ENCODE measurements at places on chromosomes 12 and 14. TPM values are rescaled to one million over a fixed set of nuclear protein-coding genes. Genes with fewer than 3 reads are reported as not detected.
A peak's percentile ranks its signal among the peaks of the same experiment; 100 is the strongest.

DNA sequence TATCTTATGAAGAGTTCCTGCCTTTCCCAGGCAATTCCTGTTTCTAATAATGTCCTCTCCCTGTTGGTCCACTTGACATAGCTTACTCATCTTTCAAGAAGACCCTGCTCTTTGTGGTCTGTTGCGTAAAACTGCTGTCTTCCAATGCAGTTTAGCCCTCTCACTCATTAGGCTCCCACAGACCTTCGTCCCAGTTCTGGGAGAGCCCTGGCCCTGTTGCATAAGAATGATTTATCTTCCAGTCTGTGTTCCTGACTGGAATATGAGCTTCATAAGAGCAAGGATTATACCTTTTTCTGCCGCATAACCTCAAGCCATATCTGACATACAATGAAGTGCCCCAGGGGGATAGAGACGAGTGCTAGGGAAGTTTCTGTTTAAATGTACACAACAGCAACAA lies 365.9 kb upstream of the NOVA1 start:
- no peak overlapping the region for H3K4me3 ChIP-seq
- DNase-seq: no peak
- H3K27me3 ChIP-seq: no peaks in the 10 kb centered on the region
- no peak overlapping the region for H3K27ac ChIP-seq

Gene UNC119B
- total RNA-seq: 20.7 TPM

- no peaks in the 10 kb centered on the region for H3K27me3 ChIP-seq
- peak; percentile 71 for DNase-seq
- peak overlapping the region; percentile 70 for H3K27ac ChIP-seq
- no peaks in the 10 kb centered on the region for H3K36me3 ChIP-seq
- H3K4me1 ChIP-seq: no peaks in the 10 kb centered on the region
Measured at GRCh38 chr12:40010899-40011774, 94.7 kb downstream of the SLC2A13 start.

Gene PTPRO
- total RNA-seq: 1.3 TPM

DNA sequence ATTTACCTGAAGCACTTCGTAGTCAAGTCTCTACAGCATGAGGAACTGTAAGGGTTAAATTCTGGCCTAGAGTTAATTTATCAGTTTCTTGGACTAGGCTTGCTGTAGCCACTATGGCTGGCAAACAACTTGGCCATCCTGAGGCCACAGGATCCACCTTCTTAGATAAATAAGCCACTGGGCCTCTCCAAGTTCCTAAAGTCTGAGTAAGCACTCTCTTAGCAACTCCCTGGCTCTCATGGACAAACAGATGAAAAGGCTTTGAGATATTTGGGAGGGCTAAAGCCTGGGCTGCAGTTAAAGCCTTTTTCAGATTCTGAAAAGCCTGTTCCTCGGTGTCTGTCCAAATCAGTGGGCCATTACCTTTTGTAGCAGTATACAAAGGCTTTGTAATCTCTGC lies 675.0 kb downstream of the TMEM121 start:
- H3K4me1 ChIP-seq: no peaks in the 10 kb centered on the region
- no peak overlapping the region for H3K27ac ChIP-seq
- no peak overlapping the region for H3K4me3 ChIP-seq
- no peaks in the 10 kb centered on the region for H3K27me3 ChIP-seq
- no peaks in the 10 kb centered on the region for H3K36me3 ChIP-seq

GRCh38 chr12:91952916-91953315 lies 192.7 kb downstream of the BTG1 start:
- no peak for DNase-seq
- H3K4me3 ChIP-seq: no peak overlapping the region
- no peak overlapping the region for H3K27ac ChIP-seq
- H3K36me3 ChIP-seq: no peaks in the 10 kb centered on the region
- no peaks in the 10 kb centered on the region for H3K4me1 ChIP-seq

DNA sequence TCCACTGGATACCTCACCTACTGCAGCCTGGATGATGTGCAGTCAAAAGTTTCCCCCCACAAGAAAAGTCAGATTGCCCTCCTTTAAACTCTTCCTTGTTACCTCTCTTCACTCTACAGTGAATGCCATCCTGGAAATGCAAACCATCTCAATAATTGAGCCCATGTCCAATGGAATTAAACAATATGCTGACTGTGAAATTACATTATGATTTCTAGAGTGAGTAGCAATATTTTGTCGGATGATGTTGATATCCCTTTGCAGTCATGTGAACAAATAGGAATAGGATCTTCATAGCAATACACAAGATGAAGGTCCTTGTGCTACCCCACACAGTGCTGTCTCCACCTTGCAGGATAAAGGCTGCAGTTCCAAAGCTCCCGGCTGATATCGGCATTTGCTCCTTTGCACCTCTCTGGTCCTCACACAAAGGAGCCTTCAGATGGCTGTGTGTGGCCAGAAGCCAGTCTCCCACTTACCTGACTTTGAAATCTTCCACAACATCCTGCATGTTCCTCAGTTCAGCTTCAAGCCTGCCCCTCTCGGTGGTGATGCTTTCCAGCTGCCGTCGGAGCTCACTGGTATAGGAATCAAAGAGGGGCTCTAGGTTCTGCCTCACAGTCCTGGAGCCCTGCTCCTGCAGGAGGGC lies 1.5 kb downstream of the KRT75 start:
- no peak for DNase-seq
- H3K27ac ChIP-seq: no peak overlapping the region
- no peaks in the 10 kb centered on the region for H3K27me3 ChIP-seq
- H3K4me3 ChIP-seq: no peak overlapping the region

DNA sequence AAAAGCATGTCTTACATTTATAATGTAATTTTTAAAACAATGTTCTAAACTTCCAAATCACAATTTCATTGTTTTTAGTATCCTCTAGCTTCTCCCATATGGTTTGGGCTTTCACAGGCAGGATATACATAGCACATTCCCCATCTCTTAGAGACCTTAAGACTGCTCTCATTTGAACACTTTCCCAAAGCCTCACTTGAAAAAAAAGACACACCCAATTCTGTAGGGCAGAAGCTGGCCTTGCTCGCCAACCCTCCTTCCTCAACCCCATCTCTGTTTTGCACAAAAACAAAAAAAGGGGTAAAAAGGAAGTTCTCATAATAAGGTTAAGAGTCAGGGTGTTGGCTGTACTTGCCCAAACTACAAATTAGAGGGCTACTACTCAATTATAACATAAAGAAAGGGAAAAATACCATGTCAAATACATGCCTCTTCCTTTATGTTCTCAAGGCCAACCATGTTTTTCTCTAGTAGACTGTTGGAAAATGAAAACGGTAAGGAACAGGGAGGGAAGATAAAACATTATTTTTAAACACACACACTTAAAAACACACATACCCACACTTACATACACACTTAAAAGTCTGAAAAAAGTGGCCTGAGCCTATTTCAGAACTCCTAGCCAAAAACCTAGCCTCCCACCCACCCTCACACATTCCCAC lies 9.9 kb upstream of the KANSL2 start:
- no peaks in the 10 kb centered on the region for H3K27me3 ChIP-seq
- H3K4me1 ChIP-seq: no peaks in the 10 kb centered on the region
- no peak overlapping the region for H3K27ac ChIP-seq
- no peak for DNase-seq
- H3K4me3 ChIP-seq: no peak overlapping the region

DNA sequence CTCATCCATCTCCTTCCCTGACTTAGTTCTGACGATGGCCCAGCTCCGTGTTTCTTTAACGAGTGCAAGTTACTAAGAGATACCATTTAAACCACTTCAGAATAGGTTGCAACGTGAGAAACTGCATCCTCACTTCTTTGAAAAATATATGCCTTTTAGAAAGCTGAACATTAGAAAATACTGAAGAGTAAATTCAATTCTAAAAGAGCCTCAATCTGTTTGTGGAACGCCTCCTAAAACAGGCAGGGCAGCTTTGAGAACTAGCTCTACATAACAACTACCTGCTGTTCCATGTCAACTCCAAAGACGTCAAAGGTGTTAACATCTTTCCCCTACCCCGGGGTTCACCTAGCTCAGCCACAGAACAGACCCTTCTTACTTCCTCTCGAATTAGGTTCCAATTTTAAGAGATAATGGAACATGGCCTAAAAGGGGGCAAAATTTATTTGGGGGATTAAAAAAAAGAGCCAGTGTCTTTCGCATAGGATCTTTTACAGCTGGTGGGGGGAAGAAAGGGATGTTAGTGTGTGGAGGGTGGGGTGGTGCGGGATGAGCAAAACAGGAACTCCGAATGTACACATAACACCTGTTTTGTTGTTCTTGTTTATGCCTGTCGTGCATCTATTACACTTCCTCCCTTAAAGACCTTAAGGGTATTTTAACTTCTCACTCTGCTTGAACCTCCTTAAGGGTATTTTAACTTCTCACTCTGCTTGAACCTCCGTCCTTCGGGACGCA lies 3.3 kb downstream of the BHLHE41 start:
- DNase-seq: no peak
- no peaks in the 10 kb centered on the region for H3K4me1 ChIP-seq
- peak overlapping the region; percentile 63 for H3K4me3 ChIP-seq
- no peaks in the 10 kb centered on the region for H3K27me3 ChIP-seq
- peak overlapping the region; percentile 98 for H3K27ac ChIP-seq

Gene SPIC
- total RNA-seq: not detected

DNA sequence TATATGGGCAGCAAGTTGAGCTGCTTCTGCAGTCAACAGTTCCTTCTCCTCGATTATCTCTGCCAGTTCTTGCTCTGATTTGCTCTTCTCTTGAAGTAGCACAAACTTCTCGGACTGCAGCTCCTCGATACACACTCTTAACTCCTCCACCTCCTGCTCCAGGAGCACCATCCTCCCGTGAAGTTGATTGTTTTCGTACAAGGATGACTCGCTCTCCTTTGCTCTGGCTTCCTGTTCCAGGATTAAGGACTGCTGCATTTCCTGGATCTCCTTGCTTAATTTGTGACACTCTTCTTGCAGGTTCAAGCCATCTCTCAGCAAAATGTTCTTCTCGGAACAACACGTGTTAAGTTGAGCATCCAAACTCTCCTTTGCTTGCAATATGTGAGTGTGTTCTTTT lies 56.2 kb upstream of the VPS33A start:
- no peak overlapping the region for H3K4me3 ChIP-seq
- H3K36me3 ChIP-seq: no peaks in the 10 kb centered on the region
- H3K27ac ChIP-seq: no peak overlapping the region
- H3K4me1 ChIP-seq: peaks cover 12% of the 10 kb centered on the region
- no peak for DNase-seq
- H3K27me3 ChIP-seq: no peaks in the 10 kb centered on the region

GRCh38 chr12:89427508-89428156 lies 75.3 kb upstream of the DUSP6 start:
- H3K4me1 ChIP-seq: no peaks in the 10 kb centered on the region
- H3K27ac ChIP-seq: no peak overlapping the region
- DNase-seq: no peak
- H3K4me3 ChIP-seq: no peak overlapping the region
- no peaks in the 10 kb centered on the region for H3K36me3 ChIP-seq

Gene WIF1
- total RNA-seq: not detected

- H3K4me3 ChIP-seq: peak within 1 kb of the TSS; percentile 76
- H3K27me3 ChIP-seq: no peaks in the 10 kb centered on the region
- H3K36me3 ChIP-seq: no peaks in the 10 kb centered on the region
- no peaks in the 10 kb centered on the region for H3K4me1 ChIP-seq
- H3K27ac ChIP-seq: peak within 1 kb of the TSS; percentile 99
Measured at GRCh38 chr14:21024585-21025370, at the start of gene NDRG2. TSS of gene NDRG2 (minus strand) at chr14:21025061. CDS start at chr14:21023315, 1,746 bp downstream.

DNA sequence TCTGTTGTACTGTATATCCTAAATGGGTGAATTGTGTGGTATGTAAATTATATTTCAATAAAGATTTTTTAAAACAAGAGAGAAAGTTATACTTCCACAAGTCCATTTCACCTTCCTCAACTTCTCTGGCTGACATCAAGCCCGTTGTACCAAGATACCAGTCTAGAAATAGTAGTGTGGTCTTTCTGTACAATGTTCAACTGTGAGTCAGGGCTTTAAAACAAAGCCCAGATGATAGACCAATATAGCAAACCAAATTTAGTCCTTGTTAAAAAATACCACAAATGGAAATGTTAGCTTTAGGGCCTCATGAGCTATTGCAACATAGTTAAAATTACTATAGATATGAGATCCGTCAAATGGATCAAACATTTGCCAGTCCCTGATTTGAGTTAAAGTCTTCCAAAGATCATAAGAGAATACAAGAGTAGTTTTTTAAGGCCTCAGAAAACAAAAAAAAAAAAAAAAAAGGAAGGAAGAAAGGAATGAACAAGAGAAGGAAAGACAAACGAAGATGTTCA lies 49.0 kb upstream of the EGLN3 start:
- no peak for DNase-seq
- H3K36me3 ChIP-seq: no peaks in the 10 kb centered on the region
- H3K4me3 ChIP-seq: no peak overlapping the region
- no peak overlapping the region for H3K27ac ChIP-seq

DNA sequence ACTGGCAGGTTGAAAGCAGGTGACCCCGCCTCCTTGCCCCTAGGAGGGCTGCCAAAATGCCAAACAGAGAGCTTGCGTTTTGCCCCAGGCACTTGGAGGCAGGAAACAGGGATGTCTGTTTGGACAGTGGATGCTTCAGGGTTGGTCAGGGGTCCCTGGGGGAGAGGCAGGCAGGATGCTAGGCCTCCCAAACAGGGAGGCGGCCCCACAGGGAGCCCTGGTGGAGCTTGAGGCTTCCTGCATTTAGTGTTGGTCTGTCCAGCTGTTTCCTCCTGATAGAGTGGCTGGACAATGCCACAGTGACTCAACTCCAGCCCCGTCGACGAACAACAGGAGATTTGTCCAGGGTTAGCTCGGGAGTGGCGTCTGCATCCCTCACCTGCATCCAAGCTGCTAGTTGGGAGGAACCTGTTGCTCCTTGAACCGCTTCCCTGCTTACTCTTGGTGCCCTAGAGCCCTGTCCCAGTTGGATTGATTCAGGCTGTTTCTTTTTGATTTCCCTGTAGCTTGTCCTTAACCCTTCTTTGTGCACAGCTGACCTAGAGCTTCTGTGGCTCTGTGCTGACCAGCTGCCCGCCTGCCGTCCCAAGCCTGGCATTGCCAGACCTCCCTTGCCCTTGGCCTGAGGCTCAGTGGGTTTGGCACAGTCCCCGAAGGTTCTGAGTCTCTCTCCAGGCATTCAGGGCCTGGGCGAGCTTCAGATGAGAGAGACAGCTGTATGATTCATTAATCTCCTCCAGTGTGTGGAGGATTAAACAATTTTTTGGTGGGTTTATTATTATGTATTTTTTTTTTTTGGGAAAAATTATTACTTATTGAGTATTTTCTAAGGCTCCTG lies 45.9 kb downstream of the TSPAN9 start:
- H3K27me3 ChIP-seq: no peaks in the 10 kb centered on the region
- H3K27ac ChIP-seq: no peak overlapping the region
- no peaks in the 10 kb centered on the region for H3K36me3 ChIP-seq
- no peak for DNase-seq
- no peak overlapping the region for H3K4me3 ChIP-seq
- no peaks in the 10 kb centered on the region for H3K4me1 ChIP-seq

DNA sequence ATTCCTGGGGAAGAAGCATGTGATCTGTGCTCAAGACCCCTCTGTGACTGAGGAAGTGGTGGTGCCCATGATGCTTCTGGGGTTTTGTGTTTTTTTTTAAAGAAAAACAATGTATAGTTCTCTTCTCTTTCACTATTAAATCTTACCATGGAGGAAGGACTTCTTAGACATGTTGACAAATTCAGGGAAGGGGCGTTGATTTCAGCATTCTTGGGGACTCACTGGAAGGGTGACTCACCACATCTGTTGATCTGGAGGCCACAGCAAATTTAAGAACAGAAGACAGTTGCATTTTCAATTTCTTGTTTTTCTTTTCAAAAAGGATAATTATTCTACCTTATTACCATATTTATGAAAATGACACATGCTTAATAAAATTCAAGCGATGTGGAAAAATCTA lies 152.9 kb upstream of the RTL1 start:
- no peaks in the 10 kb centered on the region for H3K4me1 ChIP-seq
- no peak for DNase-seq
- H3K36me3 ChIP-seq: peaks cover 40% of the 10 kb centered on the region
- no peak overlapping the region for H3K4me3 ChIP-seq
- H3K27me3 ChIP-seq: no peaks in the 10 kb centered on the region

Gene ANKRD9
- 39.3 TPM for total RNA-seq

Data from tibial nerve (tissue), 4 donors.